ENCODE measurements at places on chromosomes 7 and 10.
A peak's percentile ranks its signal among the peaks of the same experiment; 100 is the strongest.

DNA sequence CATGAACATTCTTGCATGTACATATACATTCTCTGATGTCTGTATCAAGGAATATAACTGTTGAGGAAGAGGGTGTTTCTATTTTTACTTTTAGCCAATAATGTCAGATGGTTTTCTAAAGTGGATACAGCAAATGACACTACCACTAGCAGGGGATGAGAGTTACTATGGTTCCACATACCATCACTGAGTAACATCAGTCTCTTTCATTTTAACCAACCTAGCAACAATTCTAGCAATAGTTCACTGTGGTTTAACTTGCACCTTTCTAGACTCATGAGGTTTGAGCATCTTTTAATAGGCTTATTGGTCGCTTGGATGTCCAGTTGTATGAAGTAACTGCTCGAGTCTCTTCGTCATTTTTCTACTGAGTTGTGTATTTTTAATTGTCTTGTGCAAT is 68.5 kb upstream of the ZNF746 start:
- DNase-seq: no peak

GRCh38 chr10:48466611-48467240 is 138.1 kb downstream of the ARHGAP22 start:
- no peak for DNase-seq

GRCh38 chr10:113618338-113618737 is 45.5 kb downstream of the NRAP start:
- DNase-seq: no peak

- peak; percentile 11 for DNase-seq
Measured at GRCh38 chr7:101950450-101951119, 133.2 kb downstream of the CUX1 start.

GRCh38 chr10:2944788-2945187 is 122.6 kb upstream of the PFKP start:
- no peak for DNase-seq

DNA sequence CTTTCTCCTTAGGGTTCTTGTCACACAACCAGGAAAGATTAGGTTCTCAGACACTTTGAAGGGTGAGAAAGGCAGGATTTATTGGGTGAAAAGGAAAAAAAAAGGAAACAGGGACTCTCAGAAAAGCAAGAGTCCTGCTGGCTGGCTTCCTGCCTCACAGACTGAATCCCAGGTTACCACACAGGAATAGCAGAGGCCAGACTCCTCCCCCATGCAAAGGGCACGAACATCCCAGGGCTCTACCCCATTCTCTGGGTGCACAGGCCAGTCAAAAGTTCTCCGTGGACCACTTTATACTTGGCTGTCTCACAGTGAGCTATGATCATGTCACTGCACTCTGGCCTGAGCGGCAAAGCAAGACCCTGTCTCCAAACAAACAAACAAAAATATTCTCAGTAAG is 42.6 kb downstream of the HOXA1 start:
- no peak for DNase-seq

DNA sequence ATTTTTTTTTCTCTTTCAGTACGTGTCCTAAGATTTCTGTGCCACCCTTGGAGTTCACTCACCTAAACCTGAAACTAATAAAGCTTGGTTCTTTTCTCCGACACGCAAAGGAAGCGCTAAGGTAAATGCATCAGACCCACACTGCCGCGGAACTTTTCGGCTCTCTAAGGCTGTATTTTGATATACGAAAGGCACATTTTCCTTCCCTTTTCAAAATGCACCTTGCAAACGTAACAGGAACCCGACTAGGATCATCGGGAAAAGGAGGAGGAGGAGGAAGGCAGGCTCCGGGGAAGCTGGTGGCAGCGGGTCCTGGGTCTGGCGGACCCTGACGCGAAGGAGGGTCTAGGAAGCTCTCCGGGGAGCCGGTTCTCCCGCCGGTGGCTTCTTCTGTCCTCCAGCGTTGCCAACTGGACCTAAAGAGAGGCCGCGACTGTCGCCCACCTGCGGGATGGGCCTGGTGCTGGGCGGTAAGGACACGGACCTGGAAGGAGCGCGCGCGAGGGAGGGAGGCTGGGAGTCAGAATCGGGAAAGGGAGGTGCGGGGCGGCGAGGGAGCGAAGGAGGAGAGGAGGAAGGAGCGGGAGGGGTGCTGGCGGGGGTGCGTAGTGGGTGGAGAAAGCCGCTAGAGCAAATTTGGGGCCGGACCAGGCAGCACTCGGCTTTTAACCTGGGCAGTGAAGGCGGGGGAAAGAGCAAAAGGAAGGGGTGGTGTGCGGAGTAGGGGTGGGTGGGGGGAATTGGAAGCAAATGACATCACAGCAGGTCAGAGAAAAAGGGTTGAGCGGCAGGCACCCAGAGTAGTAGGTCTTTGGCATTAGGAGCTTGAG is at the start of gene CFTR:
Gene CFTR (plus strand): TSS at position 801 of the 830 bp plus-strand sequence. CDS start 70 bp downstream, outside the sequence.
- DNase-seq: no peak

DNA sequence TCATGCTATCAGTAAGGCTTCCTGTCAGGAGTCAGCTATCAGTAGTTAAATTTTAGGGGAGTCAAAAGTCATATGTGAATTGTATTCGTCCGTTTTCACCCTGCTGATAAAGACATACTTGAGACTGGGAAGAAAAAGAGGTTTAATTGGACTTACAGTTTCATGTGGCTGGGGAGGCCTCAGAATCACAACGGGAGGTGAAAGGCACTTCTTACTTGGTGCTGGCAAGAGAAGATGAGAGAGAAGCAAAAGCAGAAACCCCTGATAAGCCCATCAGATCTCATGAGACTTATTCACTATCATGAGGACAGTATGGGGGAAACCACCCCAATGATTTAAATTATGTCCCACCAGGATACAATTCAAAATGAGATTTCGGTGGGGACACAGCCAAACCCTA is 47.1 kb downstream of the KLF6 start:
- DNase-seq: no peak

DNA sequence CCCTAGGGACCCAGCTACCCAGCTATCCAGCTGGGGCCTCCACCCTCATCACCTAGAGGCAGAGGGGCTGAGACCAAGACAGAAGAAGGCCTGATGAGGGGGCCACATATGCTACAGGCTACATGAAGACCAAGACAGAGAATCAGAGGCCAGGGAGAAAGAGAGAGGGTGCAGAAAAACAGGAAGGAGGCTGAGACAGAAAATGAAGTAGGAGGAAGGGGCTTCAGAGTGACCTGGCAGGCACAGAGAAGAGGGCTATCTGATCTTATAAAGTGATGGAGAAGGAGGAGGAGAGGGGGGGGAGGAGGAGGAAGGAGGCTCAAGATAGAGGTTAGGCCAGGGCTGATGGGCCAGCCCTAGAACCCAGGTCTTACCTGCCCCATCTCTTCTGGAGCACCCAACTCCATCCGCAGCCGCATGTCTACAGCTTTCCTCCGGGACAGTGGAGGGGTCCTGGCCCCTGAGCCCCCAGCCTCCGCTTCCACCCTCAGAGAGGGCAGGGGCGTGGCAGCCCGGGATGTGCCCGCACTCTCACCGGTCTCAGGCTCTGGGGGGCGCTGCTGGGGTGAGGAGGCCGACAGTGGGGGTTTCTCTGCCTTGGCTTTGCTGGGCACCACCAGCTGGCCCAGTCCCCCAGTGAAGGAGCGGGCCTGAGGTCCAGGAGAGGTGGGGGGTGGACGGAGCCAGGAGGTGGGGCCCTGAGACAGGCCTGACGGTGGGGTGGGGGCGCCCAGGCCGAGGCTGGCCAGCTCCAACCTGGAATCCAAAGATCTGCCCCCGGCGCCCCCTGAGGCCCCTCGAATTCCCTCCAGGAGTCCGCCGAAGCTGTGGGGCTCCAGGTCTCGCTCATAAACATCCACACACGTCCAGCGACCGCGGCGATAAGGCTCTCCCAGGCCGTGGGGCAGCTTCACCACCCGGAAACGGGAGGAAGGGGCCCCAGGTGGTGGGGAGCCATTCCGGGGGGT is 1.8 kb downstream of the TSC22D4 start:
- DNase-seq: no peak

GRCh38 chr10:18066947-18067346 is 73.3 kb upstream of the CACNB2 start:
- no peak for DNase-seq

DNA sequence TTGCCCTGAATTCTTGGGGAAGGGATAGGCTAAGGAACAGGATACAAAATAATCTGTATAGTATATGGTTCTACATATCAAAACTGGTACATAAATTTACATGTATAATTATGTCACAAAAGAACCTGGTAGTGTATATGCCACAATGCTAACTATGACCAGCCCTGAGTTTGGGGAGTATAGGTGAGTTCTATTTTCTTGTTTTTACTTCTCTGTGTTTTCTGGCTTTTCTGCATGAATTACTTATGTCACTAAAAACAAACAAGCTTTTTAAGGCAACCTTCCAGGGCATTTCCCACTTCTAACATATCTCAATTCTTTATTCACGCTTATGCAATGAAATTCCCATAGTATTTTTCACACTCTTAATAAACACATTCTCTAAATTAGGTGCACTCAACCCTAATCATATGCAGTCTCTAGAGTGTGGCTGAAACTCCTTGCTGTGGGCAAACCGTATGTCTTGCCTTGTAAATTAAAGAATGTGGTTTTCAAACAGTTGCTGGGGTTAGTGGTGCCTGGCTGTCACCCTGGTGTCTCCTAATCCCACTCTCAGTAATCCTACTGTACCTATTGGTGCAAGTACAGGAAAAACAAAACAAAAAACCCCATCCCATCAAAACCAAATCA is 14.0 kb upstream of the INSIG1 start:
- no peak for DNase-seq

All from NCI-H2171 treated with DMSO at 0.1 percent for 48 hours (cell line).